SK-MEL-5 (cell line): ENCODE measurements at places on chromosomes 7 and 10. TPM values are rescaled to one million over a fixed set of nuclear protein-coding genes. Genes with fewer than 3 reads are reported as not detected.

The BTBD16 gene
- total RNA-seq, result 0.51 TPM in 1 of 2 replicates, not detected in the other

The NKX2-3 gene
- total RNA-seq, result 0.19 and 0.24 TPM in 2 replicates

The PNLIPRP2 gene
- 0.34 and 0.37 TPM in 2 replicates for total RNA-seq

The KIAA1217 gene
- total RNA-seq, result 1.5 and 3.7 TPM in 2 replicates

The GTPBP4 gene
- 66.0 and 71.1 TPM in 2 replicates for total RNA-seq

The ECHDC3 gene
- total RNA-seq, result 4.4 and 8.5 TPM in 2 replicates

The MAD1L1 gene
- 192 and 204 TPM in 2 replicates for total RNA-seq
